ENCODE measurements at places on chromosomes 6 and 20.
A peak's percentile ranks its signal among the peaks of the same experiment; 100 is the strongest.

- no peak for DNase-seq
These were observed 52.2 kb upstream of the TTPAL start for GRCh38 chr20:44423480-44423879.

GRCh38 chr6:16302721-16303552, 64.5 kb downstream of the GMPR start:
- no peak for DNase-seq

GRCh38 chr6:112122756-112123155, 35.4 kb downstream of the FAM229B start:
- no peak for DNase-seq

GRCh38 chr20:13755809-13756208, 28.9 kb downstream of the ESF1 start:
- no peak for DNase-seq

- no peak for DNase-seq
These were observed 256.3 kb downstream of the ERMARD start for GRCh38 chr6:170007468-170008293.

DNA sequence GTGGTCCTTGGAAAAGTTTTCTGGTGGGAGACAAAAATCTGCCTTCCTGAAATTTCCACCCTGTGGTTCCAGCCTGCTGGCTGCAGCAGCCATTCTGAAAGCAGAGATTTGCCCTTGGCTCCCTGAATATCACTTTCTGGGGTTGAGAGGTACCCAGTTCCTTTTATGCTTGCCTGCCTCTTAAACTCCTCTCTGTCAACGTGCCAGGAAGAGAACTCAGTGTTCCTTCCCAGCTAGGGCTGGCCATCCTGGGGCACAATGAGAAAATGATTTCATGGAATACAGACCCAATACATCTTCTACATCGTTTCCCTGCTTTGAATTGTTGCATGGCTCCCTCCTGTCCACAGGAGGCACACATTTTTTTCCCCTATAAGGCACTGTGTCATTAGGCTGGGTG, 1.6 kb upstream of the DSN1 start:
- DNase-seq: no peak

- no peak for DNase-seq
These were observed 232.2 kb upstream of the FLRT3 start for GRCh38 chr20:14569641-14570040.

DNA sequence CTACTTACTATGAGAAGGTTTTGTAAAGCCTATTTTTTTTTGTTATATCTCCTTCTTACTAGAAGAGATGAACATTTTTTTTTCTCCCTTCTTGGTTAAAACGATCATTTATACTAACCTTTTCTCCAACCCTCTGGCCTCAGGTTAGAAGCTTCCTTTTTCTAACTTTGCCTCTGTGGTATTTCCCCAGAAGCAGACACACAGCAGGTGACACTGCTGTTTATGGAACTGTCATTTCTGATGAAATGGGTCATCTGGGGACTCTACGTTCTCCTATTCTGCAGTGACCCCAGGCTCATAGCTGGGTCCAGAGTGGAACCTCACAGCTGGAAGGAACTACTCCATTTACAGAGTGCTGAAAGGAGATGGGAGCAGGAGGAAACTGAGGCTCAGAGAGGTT, 746.3 kb upstream of the CHD6 start:
- DNase-seq: no peak

- no peak for DNase-seq
These were observed 58.6 kb downstream of the TINAG start for GRCh38 chr6:54366667-54367327.

- DNase-seq: no peak
These were observed 1.7 kb downstream of the SLC2A4RG start for GRCh38 chr20:63741354-63741675.

GRCh38 chr20:44572551-44573500, 9.6 kb upstream of the PKIG start:
- peak; percentile 74 for DNase-seq

- DNase-seq: no peak
These were observed 8.8 kb upstream of the VSX1 start for GRCh38 chr20:25090492-25091429.

DNA sequence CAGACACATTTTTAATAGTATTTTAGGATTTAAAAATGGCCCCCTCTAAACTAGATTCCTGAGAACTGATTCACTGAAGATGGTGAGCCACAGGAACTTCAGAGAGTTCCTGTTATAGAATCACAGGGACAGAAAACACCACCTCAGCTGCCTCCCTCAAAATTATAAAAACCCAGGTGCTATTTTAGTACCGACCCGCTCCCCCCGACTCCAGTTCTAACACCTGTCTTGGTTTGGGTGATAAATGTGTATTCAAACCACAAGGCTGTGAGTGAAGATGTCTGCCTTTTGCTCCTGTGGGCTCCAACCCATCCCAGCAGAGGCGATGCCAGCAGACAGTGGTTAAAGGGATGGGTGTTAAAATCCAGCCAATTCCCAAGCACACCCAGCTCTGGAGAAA, 127.4 kb upstream of the LY86 start:
- DNase-seq: no peak

DNA sequence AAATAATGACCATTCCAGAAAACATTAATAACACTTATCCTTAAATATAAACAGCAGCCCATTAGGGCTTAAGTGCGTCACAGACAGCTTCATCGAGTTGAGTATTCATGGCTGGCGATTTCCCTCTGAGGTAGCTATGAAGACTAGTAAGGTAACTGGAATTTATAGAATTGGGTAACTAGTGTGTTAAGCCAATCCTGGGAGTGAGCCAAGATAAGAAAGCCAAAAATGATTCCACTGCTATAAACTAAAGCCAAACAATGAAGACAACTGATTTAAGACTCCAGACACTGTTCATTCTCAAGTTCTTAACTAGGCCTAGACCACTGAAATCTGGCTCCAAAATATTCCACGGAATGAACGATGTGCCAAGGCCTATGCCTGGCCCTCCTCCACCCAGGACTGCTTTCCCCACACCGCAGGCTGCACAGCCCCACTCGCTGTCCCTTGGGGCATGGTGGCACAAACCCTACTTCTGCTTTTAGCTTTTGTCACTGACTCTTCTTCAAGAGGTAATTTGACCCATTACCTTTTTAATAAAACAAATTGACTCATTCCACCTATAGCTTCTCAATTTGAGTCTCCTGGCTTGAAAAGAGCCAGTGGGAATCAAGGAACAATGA, 66.0 kb downstream of the BLOC1S5 start:
- no peak for DNase-seq

DNA sequence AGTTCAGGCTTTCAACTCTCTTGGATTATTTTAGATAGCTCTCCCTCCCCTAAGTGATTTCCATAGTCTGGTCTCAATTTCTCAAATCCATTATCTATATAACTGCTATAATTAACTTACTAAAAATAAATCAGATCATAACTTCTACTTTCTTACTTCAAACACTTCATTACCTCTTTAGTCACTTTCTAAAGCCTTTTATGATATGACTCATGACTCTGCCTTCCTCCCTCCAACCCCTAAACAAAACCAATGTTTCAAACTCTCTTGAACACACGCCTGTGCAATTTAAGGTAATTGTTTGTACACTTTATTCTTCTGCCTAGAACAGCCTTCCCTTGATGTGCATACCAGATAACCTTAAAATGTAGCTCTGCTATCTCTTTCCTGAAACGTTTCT, 100.5 kb downstream of the LMBRD1 start:
- no peak for DNase-seq

GRCh38 chr20:11738852-11739251, 178.8 kb upstream of the BTBD3 start:
- DNase-seq: no peak

GRCh38 chr6:150925976-150926375, 60.5 kb downstream of the MTHFD1L start:
- DNase-seq: no peak

GRCh38 chr20:9112541-9113515, 43.9 kb downstream of the PLCB4 start:
- DNase-seq: no peak

GRCh38 chr6:69936674-69937363, 70.5 kb downstream of the COL19A1 start:
- DNase-seq: no peak

GRCh38 chr6:106250953-106251352, 74.6 kb downstream of the ATG5 start:
- DNase-seq: no peak

DNA sequence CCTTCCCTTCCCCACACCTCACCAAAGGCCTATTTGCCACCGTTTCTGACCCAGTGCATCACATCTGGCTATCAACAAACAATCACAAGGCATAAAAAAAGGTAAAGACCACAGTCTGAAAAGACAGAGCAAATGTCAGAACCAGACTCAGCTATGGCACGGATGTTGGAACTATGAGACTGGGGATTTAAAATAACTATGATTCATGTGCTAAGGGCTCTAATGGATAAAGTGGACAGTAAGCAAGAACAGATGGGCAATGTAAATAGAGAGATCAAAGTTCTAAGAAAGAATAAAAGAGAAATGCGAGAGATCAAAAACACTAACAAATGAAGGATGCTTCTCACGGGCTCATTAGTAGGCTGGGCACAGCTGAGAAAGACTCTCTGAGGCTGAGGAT, 99.5 kb downstream of the LAMP5 start:
- no peak for DNase-seq

DNA sequence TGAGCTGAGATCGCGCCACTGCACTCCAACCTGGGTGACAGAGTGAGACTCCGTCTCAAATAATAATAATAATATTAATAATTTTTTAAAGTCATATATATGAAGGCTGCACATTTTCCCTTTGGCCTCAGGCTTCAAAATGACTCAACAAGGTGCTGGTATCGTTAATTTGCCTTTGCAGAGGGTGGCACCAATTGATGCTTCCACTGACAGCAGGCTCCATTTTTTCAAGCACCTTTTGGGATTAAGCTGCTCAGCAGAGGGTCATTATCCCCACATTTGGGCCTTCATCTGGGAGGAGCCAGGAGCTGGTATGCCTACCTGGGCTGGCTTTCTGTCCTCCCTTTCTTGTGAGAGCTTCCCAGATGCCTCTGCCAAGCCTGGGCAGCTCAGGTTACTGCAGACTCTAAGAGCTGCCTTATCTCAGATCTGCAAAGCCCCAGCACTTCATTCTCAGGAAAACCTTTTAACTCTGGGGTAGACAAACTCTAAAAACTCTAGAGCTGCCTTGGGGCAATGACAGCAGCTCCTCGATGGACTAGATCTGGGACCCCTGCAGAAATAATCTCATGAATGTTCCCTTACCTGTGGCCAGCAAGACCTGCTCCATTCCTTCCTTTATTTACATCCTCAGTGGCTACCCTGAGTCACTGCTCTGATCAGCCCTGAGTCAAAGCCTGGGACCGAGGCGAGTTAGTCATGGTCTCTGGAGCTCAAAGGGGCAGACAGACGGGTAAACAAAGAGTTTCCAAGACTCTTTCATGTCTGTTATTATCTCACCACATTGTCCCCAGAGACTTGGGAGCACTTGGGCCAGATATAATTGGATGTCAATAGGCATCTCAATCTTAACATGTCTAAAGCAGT, 80.0 kb upstream of the EYA2 start:
- no peak for DNase-seq

- DNase-seq: no peak
These were observed 179.5 kb downstream of the SYNDIG1 start for GRCh38 chr20:24648919-24649318.

DNA sequence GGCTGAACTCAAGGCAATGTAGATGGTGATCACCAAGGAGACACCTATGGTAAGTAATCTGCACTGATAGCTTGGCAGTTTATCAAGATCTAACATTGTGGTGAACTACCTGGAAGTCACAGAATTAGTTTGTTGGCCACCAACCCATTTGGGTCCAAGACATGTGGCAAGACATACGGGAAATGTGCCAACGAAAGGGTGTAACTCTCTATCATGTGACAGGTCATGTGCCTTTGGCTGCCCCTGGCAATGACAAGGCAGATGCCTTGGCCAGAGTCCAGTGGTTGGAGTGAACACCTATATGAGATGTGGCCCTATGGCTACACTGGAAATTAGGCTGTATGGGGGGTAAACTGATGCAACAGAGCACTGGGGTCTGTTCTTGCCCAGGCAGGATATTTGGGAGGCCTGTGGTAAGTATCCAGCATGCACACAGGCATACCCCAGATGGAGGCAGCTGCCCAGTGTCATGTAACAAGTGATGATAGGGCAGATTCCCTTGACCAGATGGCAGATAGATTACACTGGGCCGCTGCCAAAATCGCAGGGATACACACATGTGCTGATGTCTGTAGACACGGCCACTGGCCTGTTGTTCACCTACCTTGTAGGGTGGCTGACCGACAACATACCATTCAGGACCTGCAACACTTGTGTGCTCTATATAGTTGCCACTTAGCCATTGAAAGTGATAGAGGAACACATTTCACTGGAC, 35.5 kb upstream of the HSF2 start:
- DNase-seq: no peak

- peak; percentile 77 for DNase-seq
These were observed 143.7 kb downstream of the RALGAPA2 start for GRCh38 chr20:20568604-20569205.

- DNase-seq: no peak
These were observed 511.3 kb downstream of the ADGRB3 start for GRCh38 chr6:69146385-69146784.

DNA sequence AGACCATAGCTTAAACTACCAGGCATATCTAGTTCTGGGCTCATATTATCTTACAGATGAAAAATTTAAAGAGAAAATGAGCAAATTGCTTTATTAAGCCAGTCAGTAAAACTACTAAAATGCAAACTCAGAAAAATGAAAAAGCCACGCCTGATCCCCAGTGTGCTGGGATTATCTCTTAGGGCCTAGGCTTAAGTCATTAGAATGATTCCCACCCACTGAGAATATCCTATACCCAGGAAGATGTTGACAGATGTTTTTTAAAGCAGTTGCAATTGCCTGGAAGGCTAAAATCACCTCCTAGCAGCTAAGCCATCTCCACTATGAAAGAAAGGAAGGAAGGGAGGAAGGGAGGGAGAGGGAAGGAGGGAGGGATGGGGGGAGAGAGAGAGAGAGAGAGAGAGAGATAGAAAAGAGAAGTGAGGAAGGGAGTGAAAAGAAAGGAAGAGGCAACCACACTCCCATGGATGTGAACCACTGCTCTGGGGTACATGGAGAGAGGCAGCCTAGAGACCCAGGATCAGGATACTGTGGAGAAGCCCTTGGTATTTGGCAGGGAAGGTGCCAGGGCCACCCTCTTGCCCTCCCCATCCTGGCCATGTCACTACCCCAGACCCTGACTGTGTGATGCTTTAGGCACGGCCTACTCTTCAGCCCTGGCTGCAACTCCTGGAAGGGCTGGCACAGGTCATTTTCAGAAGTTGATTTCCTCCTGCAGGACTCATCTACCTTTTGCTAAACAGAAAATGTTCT, 21.9 kb downstream of the NEDD9 start:
- DNase-seq: no peak

Data from head of caudate nucleus (tissue), 42 donors.